ENCODE measurements at places on chromosomes 2 and 18. TPM values are rescaled to one million over a fixed set of nuclear protein-coding genes. Genes with fewer than 3 reads are reported as not detected.

Gene MGAT5
- 22.0 TPM for total RNA-seq

Gene TMEM182
- total RNA-seq = 2.5 TPM

Gene FNDC4
- total RNA-seq = 12.5 TPM

Gene ADCY3
- total RNA-seq = 35.2 TPM

Gene PTPN18
- total RNA-seq = 10.8 TPM

Gene SLC66A2
- total RNA-seq = 49.1 TPM

Measured in airway epithelial cell (primary cell).